Stimulated activated CD8-positive, alpha-beta memory T cell treated with anti-CD3 and anti-CD28 coated beads, Interleukin-12 subunit alpha, Interleukin-12 subunit beta, amount 100 ng/mL, for 1 hour (primary cell): ENCODE measurements at places on chromosomes 1 and 21.
A peak's percentile ranks its signal among the peaks of the same experiment; 100 is the strongest.

GRCh38 chr1:41573785-41574713 is 89.6 kb upstream of the EDN2 start:
- DNase-seq = peak; percentile 70

DNA sequence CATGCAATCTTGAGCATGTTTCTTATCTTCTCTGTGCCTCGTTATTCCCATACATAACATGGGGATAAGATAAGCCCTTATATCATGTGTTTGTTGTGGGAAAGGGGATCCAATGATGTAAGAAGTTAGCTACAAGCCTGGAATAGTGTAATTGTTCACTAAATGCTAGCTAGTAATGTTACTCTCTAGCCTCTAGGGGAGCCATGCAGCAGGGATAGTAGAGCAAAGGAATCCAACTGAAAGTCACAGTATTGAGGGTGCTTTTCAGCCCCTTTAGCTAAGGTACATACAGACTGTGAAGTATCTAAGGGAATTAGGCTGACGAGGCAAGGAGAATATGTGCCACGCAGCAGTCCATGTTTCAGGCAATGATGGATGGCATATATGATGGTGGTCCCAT is 46.9 kb downstream of the IL23R start:
- no peak for DNase-seq

DNA sequence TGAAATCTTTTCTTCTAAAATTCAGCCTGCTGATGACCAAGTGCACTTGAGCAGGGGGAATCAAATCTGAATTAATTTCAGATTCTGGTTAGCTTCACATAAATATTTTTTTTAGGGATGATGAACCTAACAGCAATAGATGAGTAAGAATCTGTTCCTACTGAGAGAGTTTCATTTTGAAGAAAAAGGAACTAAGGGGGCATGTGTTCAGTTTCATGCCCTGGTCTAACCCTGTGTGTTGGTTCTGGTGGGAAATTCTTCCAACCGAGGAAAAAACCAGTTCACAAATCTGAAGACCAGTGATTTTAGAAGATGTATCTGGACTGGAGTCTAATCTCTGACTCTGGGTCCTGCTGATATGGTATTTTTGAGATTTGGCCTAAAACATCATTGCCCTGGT is 13.7 kb downstream of the SELL start:
- DNase-seq = no peak

GRCh38 chr1:192869308-192869940 is 60.6 kb downstream of the RGS2 start:
- no peak for DNase-seq

- DNase-seq = no peak
Measured at GRCh38 chr1:187641463-187641862, 812.7 kb downstream of the PLA2G4A start.

DNA sequence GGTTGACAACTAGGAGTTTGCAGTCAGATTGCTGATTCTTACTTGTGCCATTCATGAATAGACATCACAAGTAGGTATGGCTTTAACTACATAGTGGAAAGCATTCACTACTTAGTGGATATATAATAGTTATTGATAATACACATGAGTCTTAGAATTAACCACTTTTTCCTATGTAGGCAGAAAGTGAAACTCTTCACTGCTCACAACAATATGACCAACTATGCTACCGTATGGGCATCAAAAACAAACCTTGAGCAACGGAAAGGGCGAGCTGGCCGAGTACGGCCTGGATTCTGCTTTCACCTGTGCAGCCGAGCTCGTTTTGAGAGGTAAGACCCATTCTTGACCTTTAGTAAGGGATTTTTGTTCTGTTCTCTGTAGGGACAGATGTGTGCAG is 38.7 kb downstream of the DHX9 start:
- no peak for DNase-seq
